Activated B cell treated with CpG ODN at 0.5 μM for 24 hours (primary cell): ENCODE measurements at places on chromosomes 7 and 10. TPM values are rescaled to one million over a fixed set of nuclear protein-coding genes. Genes with fewer than 3 reads are reported as not detected.

Gene COL17A1
- not detected in 2 replicates for total RNA-seq

DNA sequence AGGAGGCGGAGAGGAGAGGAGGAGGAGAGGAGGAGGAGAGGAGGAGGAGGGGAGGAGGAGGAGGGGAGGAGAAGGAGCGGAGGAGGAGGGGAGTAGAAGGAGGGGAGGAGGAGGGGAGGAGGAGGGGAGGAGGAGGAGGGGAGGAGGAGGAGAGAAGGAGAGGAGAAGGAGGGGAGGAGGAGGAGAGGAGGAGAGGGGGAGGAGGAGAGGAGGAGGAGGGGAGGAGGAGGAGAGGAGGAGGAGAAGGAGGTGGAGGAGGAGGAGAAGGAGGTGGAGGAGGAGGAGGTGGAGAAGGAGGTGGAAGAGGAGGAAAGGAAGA lies 15.5 kb upstream of the CRCP start:
- DNase-seq: no peak

Gene NACAD
- total RNA-seq: 0.33 and 0.93 TPM in 2 replicates

Gene IGFBP3
- not detected in 2 replicates for total RNA-seq

DNA sequence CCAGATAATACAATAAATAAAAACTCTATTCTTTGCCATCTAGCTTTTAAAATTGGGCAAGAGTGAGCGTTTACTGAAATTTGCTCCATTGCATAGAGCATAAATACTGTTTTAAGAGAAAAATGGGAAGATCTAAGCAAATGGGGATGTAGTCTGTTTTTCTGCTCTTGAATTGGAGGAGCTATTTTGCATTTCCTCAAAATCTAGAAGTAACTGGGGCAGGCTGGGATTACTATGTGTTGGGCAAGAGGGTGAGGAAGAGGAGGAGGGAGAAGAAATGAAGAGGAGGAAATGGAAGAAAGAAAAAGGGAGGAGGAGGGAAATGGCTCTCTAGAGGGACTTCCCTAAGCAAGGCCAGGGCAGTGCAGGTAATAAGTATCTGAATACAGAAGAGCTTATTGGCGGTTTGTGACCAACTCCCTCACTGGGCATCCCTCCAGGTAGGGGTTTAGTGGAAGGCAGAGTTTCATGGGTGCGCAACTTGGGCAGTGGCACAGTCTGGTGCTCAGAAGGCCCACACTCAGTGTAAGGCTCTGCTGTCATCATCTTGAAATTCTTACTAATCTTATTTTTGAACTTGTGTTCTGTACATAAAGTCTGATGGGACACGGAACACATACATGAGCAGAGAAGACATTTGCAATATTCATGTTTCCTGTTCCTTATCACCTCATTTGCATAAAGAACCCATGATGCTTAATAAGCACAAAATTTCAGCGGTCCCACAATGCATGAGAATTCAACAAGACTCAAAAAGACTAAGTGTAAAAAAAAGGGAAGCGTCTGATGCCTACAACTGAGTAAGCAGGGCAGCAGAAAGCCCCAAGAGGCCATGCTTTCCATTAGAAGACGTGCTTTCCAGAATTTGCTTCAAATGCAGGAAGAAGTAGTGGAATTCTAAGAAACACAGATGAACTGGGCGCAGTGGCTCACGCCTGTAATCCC lies 116.9 kb downstream of the EVX1 start:
- no peak for DNase-seq

DNA sequence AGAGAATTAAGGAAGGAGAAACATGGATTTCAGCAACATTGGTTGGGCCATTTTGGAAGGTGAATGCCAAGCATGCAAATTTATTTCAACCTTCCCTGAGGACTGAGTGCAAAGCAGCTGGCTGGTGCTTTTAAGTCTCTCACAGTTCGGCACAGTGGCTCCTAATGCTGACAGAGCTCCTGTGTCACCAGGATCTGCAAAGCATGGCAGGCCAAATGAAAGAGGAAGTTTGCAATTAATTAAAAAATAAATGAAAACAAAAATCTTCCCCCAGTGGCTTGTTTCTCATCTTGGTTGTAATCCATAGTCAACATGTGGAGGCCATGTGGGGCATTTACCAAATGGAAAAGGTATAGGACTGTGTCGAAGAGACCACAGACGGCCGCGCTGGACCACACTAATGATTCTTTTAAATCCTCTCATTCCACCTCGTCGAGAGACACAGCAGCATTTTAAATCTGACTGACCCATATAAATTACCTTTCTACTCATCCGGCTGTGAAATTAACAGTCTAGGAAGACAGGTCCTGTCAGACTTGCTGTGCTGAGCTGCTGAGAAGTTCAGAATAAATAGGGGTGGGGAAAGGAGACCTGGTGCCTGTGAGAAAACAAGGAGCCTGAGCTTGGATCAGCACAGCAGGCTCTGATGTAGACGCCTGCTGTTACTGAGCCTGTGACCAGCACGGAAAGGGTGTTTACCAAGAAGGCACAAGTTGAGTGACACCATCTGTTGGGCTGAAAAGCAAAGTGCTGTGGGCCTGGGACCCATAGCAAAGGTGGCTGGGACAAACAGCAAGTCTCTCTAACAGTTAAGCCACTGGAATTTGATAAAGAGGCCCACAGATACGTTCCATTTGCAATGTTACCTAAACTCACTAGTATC lies 136.0 kb upstream of the COL1A2 start:
- DNase-seq: no peak

DNA sequence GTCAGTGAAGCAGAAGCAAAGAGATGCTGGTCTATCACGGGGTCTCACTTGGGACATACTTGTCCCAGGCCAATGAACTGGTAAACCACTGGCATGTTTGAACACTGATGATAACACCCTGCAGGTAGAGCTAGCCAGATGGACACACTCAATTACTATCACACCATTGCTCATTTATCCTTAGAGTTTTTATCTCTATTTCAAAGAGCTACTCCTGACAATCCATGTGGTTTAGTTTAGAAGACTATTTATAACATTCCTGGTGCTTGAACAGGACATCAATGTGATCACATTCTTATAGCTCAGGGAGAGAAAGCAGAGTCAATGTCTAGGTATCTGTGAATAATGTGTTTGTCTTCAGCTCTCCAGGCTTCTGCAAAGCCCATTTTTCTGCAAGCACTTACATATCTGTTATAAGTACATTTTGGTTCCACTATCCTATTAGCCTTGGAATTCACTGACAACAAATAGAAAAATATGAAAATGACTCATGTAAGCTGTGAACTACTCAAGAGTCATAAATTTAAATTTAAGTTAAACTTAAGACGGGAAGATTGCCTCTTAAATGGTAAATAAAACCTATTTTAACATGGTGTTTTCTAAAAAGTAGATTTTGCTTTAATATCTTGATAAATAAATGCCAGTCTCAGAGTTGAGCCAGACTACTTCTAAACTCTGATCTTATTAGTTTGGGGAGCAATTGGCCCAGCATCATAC lies 106.7 kb upstream of the MBL2 start:
- no peak for DNase-seq

- DNase-seq: no peak
Observed at GRCh38 chr7:148318102-148318811, 272.3 kb upstream of the C7orf33 start.

Gene CFAP58
- not detected in 2 replicates for total RNA-seq

DNA sequence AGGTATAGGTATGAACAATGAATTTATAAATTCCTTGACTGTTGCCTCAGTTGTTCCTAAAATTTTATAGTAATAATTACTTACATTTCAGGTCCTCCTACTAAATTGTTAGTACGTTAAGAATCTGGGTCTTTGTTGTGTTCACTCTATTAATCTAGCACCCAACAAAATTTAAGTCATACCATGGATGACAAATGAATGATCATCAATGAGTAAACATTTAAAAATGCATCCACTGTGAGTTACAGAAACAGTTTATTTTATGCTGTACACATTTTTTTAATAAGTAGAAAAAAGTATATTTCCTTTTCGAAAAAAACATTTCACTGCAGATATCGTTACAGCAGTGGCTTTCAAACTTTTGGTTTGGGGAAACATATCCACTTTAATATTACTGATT lies 265.2 kb downstream of the PCLO start:
- no peak for DNase-seq

DNA sequence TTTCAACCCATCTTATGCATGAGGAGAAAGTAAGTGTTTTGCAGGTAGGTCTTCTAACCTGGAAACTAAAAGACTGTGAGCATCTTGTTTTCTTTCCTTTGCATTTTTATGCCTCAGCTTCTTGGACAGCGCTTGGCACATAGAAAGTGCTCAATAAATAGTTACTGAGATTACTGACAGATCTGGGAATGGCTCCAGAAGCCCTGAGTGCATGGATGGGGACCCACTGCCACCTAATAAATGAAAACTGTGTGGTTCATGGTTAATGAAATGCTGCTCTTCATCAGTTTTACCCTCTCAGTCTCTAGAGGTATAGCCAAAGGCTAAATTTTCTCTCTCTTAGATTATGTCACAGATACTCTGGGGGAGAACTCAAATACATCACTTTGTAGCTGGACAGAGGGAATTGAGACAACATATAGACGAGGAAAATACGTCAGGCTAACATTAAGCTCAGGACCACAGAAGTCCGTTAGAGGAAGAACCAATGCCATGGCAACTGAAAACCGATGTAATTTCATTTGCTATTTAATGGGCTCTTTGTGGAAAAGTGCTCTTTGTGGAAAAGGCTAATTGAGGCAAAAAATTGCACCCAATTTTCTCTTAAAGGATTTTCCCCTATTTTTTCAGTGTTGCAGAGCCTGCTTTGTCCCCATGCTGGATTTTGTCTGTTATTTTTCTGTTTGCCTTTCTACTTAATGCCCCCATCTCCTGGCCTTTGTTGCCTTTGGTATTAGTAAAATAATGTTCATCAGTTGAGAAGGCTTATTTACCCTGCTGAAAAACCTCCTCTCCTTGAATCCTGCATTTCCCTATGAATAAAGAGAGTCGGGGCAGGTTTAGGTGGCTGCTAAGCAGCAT lies 17.8 kb downstream of the ASB4 start:
- DNase-seq: no peak

DNA sequence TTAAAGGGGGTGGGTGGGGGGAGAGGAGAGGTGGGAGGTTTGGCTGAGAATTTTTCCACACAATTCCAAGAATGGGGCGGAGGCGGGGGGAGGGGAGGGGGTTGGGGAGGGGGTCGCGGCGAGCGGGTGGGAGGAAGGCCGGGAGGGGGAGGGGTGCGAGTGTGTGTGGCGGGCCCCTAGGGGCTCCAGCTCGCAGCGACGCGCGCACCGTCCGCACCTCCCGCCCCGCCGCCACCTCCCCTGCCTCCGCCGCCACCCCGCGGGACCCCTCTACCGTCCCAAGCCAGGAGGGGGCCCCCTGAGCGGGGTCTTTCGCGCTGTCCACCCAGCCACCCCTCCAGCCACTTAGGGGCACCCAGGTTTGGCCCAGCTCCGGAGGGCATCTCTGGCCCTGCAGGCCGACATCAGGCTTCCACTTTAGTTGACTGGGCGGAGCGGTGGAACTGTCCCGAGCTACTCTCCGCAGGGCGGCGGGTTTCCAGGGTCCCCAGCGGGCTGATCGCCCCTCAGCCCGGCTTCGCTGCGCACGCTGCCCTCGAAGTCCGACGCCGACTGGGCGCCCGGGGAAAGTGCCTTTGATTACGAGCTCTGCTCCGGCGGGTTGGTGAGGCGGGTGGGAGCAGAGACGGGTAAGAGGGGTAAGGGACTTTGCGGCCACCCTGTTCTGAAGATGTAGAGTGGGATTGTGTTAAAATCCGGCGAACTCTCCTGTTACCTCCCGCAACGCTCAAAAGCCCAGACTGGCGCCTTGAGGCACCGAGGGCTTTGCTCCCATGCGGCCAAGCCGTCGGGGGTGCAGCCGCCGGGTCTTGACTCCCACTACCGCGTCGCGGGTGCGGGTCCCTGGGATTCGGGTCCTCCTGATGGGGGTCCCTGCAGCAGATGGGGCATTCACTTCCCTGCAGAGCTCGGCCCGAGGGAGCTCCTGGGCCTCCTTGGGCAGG lies 1.8 kb upstream of the VAX1 start:
- DNase-seq: no peak

DNA sequence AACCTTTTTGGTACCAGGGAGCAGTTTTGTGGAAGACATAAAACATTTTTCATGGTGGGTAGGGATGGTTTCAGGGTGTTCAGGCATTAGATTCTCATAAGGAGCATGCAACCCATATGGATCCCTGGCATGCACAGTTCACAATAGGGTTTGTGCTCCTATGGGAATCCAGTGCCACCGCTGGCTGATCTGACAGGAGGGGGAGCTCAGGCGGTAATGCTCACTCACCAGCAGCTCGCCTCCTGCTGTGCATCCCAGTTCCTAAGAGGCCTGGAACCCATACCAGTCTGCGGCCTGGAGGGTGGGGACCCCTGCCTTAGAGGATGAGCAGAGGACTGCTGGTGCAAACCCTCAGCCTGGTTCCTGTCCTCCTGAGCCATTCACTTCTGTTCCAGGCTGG lies 561.7 kb downstream of the SDK1 start:
- DNase-seq: no peak

DNA sequence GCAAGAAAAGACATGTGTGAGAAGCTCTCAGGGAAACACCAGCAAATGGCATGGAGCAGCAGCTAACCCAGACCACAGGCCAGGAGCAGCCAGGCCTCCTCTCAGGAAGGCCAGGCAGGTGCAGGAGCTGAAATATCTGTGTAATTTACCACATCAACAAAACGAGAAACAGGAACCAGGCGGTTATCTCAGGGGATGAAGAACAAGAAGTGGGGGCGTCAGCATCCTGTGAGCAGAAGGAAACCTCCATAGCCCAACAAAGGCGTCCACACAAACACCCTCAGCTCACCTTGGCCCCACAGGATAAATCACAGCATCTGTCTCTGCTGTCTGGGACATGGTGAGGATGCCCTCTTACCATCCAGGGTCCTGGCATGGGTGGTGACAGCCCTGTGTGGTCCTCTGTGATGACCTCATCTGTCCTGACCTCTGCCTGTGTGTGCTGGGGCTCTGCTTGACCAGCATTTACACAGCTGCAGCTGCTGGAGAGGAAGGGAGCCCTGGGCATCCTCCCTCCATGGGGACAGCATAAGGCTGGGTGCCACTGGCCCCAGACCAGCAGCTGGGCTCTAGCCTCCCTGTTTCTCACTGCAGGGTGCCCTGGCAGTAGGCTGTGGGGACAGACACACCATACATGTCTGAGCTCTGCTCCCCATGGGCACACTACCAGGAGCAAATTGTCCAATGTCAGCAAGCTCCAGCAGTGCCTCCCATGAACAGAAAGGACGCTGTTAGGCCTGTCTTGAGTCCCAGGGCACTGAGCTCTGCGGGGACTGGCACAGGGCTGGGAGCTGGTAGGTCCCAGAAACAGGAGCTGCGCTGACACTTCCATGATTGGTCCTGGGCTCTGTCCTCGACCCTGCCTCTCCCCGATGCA lies 34.6 kb downstream of the ANXA8 start:
- DNase-seq: no peak

Gene SUFU
- total RNA-seq: 5.7 and 7.4 TPM in 2 replicates

DNA sequence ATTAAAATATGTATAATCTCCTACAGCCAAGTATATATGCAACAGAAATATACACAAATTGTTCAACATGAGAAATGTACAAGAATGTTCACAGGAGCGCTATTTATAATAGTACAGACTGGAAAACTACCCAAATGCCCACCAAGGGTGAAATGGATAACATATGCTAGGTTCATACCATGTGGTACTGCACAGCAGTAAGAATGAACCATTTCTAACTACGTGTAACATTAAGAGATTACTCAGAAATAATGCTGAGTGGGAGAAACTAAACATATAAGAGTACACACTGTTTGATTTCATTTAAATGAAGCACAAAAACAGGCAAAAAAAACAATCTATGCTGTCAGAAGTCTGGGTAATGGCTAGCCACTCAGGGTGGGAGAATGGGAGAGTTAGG lies 45.8 kb downstream of the RNLS start:
- DNase-seq: no peak

GRCh38 chr7:22997871-22998518 lies 15.9 kb downstream of the HYCC1 start:
- no peak for DNase-seq

GRCh38 chr7:113968713-113969112 lies 49.9 kb upstream of the PPP1R3A start:
- DNase-seq: no peak

- DNase-seq: no peak
Observed at GRCh38 chr7:119545118-119545517, 727.9 kb upstream of the KCND2 start.
